ENCODE measurements at places on chromosomes 7 and 10.

DNA sequence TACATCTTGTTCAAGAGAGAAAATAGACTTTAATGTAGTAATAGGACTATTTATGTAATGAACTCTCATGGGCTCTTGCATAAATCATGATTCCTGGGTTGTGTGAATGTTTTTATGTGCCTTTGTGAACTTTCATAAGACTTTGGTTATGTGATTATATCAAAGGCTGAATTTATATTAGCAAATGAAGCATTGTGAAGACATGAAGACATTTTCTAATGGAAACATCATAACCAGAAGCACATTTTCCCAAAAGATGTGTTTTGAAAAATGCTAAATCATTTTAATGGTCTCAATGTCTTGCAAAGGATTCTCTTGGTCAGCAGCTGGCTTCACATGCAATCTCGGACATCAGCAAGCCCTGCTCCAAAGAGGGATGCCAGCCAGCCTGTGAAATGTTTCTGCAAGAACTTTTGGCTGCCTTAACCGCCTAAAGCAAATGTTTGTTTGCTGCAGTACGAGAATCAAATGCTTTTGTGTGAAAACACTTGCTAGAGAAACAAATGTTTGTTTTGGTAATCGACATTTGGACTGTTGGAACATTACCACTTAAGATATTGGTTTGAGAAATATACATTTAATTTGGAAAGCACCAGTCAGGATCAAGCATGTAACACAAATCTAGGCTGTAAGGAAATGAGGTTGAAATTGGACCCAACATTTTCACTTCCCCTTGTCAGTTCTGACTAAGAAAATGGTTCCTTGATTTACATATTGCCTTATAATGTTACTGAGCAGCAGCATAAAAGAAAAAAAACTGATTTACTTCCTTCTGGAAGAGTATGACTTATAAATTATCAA lies 102.1 kb downstream of the RTKN2 start:
- no peak for DNase-seq

DNA sequence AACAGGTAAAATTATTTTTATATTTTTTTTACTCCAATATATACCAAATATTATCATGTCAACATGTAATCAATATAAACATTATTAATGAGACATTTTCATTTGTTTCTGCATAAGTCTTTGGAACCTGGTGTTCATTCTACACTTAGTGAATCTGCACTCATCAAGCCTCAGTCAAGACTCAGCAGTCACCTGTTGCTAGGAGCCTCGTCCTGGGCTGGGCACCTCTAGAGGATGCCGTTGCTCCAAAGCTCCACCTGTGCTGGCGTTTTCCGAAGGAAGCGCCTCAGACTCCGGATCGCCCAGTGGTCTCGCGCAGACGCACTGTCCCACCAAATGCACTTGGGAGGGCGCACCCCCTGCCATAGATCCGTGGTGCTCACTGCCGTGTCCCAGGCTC lies 604.7 kb upstream of the MKI67 start:
- no peak for DNase-seq

GRCh38 chr7:81488210-81488609 lies 281.6 kb downstream of the HGF start:
- no peak for DNase-seq

- DNase-seq: no peak
These were observed 14.8 kb downstream of the OGDHL start for GRCh38 chr10:49747303-49747646.

DNA sequence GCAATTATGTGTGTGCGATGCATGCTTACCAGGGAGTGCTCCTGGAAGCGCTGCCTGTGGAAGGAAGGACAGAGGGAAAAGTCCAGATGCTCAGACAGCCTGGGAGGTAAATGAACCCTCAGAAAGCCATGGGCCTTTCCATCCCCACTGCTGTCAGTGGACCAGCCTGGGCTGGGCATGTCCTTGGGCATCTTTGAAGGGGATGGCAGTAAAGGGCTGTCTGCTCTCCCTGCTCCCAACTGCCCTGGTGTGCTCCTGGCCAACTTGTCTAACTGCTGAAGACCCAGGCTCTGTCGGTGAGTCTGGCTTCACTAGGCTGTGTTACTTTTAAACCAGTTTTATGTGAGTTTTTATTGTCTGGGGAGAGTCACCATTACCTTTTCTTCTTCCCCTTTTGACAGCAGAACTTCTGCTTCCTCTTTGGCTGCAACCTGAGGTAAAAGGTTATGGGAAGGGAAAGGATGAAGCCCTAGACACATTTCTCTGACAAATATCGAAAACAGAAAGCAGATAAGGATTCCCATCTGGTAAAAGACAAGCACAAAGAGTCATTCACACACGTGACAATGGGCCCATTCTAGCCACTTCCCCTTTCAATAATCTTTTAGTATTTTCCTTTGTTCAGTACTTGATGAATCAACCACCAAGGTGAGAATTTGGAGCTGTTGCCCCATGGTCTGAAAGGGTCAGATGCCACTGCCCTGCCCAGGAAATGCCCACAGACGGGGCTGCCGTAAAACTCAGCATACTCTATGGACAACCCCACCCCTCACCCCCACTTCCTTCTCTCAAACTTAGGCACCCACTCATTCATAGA lies 27.6 kb upstream of the PIK3AP1 start:
- DNase-seq: no peak

Data from fibroblast of lung (primary cell).